ENCODE measurements at places on chromosomes 4 and X. TPM values are rescaled to one million over a fixed set of nuclear protein-coding genes. Genes with fewer than 3 reads are reported as not detected.

The RAB41 gene
- total RNA-seq = not detected

The CDS1 gene
- total RNA-seq = 48.3 TPM

The SPIN2A gene
- total RNA-seq = 0.81 TPM

DNA sequence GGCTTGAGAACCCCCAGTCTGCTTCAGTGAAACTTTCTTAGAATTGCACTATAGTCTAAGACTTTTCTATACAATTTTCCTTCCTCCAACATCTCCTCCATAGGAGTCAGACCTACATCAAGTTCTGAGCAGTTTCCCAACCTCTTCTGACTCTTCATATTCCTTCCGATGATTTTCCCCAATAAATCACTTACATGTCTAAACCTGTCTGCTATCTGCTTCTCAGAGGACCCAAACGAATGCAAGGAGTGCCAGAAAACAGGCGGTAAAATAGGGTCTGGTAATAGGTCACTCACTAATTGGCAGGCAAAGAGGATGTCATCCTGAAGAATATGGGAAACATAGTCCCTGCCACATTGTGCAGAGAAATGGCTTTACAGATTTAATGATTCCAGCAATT is 153.9 kb downstream of the PCDH18 start:
- no peak for DNase-seq

DNA sequence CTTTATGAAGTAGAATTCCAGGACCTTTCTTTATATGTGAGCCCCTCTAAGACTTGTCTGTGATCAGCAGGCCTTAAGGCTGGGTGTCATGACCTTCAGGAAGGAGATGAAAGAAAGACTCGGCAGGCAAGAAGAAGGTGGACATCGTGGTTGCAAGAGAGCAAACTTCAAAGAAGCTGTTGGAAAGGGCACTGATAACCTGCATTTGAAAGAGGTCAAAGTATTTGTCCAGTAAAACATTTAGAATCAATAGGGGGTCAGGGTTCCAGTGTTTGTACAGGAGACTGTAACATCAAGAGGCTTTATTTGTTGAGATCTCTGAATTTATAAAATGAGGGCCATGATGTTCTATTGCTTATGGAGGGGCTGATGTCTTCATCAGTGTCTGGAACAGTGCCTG is 44.2 kb downstream of the COMMD8 start:
- DNase-seq = no peak

GRCh38 chrX:49041744-49042580 is 1.2 kb downstream of the TFE3 start:
- no peak for DNase-seq

DNA sequence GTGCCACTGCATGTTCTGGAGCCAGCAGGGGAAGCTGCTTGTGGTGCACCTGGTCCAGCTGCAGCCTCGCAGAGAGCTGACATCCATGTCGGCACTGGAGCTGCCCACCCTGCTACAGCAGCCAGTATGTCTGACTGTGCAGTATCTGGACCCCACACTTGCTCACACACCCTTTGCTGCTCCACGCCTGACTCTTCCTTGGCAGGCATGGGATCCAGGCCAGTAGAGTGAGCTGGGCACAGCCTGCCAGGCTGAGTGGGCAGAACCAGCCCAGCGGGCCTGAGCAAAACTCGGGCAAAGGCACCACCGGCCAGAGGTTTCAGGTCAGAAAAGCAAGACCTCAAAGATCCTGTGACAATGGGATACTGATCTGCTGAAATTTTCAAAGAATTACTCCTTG is 690.1 kb downstream of the STPG2 start:
- no peak for DNase-seq
